ENCODE measurements at places on chromosomes 16 and 17.

DNA sequence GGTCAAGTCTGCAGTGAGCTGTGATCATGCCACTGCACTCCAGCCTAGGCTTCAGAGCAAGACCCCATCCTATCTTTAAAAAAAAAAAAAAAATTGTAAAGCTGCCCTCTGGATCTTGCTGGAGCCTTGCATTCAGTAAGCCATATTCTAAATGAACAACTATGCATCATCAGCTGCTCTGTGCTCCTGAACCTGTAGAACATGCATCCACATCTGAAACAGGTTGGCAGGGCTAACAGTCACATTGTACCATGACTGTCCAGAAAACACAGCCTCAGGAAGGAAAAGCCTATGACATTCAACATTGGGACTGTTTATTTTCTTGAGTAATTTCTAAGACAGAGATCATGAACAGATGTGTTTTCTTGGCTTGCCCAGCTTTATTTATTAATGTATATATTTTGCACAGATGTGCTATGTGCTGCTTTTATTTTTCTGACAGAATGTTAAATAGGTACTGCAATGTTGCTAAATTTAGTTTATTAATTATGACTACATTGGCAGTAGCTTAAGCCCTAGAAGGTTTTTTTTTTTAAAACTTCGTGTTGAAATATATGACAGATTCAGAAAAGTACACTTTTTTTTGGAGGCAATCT is 19.8 kb downstream of the ACSF2 start:
- no peak for DNase-seq

- no peak for DNase-seq
These were observed 1.1 kb downstream of the FLII start for GRCh38 chr17:18257268-18257981.

GRCh38 chr17:58096892-58097291 is 13.7 kb downstream of the DYNLL2 start:
- no peak for DNase-seq

GRCh38 chr16:4273858-4274311 is 1.1 kb upstream of the TFAP4 start:
- no peak for DNase-seq

GRCh38 chr17:59811209-59811608 is 81.5 kb downstream of the TUBD1 start:
- no peak for DNase-seq

DNA sequence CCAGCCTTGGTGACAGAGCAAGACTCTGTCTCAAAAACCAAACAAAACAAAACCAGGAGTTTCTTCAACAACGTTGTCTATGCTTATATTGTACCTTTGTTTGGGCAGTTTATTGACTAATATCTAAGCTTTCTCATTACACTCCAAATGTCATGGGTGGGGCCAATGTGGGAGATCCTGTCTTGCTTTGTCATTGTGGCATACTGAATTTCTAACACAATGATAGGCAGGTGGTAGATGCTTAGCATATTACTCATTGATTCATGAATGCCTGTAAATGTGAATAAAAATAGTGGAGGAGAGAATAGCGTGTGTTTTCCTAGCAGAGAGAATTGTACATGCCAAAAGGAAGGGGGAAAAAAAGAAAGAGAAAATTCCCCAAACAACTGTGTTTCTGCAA is 802.5 kb upstream of the EEF2KMT start:
- no peak for DNase-seq

DNA sequence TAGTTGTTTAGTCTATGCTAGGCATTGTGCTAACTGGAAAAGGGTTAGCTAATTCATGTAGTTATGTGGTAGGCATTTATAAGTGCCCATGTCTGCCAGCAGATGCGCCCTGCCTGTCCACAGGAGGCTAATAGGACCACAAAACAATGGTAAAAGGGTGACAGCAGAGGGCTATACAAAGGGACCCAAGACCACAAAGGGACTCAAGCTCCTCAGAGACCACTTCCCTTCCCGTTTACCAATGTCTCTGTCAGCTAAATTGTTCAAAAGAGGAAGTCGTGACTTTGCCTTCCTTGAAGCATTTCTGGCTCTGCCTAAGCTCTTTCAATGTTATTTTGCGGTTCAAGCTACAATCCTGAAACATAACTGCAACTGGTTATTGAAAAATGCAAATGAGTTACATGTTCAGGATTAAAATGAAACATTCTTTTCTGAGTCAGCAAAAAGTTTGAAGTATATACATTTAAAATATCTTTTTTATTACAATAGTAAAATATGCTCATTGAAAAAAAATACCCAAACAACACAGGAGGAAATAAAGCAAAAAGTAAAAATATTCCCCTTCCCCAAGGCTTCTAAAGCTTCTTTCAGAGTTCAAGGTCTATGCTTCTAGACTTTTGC is 149.2 kb downstream of the MAF start:
- DNase-seq = no peak

- DNase-seq = no peak
These were observed 84.7 kb downstream of the IRX5 start for GRCh38 chr16:55015181-55015913.

- no peak for DNase-seq
These were observed 31.4 kb downstream of the GPRC5B start for GRCh38 chr16:19853132-19853741.

DNA sequence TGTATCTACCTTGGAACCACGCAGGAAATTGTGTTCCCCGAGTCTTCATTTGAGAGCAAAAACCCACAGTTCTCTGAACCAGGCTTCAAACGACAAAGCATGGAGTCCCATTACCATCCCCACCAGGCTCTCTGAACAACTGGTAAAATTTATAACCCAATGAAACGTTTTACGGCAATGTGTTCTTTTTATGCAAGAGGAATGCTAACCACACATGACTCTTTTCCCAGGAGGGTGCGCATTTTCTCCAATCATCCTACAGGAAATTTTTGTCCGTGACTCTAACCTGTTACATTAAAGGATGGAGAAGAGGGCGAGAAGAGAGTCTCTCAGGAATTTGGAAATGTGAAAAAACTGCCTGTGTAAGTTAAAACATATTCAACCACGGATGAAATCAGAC is 17.8 kb downstream of the STX8 start:
- DNase-seq = no peak

DNA sequence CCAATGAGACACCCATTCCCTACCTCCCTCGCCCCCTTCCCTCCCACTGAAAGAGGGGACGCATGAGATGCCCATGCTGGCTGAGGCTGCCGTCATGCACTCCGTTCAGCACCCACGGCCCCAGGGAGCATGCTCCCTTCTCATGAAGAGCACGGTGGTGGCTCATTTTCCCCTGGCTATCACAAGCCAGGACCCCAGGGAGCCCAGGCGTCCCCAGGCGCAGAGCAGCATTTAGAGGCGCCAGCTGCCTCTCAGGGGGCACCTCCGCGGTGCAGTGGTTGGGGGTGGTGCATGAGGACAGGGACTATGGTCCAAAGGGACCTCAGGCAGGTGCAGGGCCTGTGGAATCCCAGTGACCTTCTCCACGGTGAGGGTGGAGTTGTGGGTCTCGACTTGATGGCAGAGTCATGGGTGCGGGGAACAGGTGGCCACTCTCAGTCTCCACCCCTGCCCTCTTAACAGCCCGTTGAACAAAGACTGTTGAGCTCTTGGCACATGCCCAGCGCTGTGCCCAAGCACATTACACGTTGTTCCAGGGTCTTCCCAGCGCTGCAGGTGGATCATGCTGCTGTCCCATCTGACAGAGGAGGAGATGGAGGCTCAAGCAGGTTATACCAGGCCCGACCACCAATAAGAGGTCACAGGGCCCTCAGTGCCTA is 13.6 kb downstream of the KIF19 start:
- DNase-seq = no peak

- DNase-seq = no peak
These were observed 16.7 kb upstream of the OR1F1 start for GRCh38 chr16:3171181-3171854.

DNA sequence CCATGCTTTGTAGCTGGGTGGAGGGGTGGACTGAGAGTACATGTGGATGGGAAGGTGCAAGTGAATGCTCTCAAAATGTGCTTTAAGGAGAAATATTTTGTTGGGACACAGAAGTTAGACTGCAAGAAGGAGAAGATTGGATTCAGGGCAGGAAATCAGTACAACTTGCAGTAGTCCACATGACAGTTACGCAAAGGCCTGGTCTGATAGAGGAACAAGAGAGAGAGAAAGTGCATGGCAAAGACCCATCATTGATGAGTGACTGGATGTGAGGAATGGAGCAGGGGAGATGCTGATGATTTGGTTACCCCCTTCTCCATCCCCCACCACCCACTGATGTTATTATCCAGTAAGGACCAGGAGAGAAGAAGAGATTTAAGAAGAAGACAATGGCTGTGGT is 472.8 kb downstream of the MAF start:
- DNase-seq = no peak

GRCh38 chr17:40326014-40326831 is 17.2 kb downstream of the RARA start:
- DNase-seq = no peak

GRCh38 chr16:16048904-16049582 is 99.6 kb downstream of the ABCC1 start:
- no peak for DNase-seq

DNA sequence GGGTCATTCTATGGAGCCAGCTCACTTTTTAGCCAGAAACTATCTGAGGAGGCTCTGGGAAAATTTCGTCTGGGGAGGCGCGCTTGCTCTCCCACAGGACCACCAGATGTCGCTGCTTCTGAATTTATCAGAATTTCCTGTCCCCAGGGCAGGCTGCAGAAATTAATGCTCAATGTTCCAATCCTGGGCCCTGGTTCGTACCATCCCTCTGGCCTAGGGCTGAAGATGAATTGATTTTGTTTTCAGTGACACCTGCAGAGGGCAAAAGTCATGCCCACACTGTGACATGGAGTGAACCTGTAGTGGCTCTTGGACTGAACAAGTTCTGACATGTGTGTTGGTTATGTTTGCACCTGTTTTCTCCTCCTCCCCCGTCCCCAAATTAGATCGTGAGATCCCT is 482.6 kb downstream of the NPIPA7 start:
- DNase-seq = peak; percentile 18

DNA sequence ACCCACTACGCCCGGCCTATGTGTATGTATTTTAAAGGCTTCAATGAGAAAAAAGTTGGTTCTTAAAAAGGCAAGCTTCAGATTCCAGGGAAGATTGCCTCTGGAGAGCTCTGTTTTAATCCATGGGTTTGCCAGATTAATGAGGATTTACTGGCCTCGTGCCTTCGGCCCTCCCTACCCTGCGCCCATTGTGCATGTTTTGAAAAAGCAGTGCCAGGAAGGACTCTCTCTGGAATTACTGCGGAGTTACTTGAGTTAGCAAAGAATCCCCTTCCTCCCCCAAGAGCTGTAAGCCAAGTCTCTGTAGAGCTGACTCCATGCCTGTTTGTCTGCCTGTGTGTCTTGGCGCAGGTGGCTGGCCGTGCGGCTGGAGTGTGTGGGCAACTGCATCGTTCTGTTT is 98.9 kb downstream of the ABCC6 start:
- DNase-seq = no peak

GRCh38 chr17:42018339-42018738 is 1.1 kb upstream of the DNAJC7 start:
- DNase-seq = no peak

GRCh38 chr17:44759086-44759915 is 513 bp downstream of the ADAM11 start:
- no peak for DNase-seq

- DNase-seq = no peak
These were observed 11.6 kb downstream of the DDX42 start for GRCh38 chr17:63785556-63785955.

DNA sequence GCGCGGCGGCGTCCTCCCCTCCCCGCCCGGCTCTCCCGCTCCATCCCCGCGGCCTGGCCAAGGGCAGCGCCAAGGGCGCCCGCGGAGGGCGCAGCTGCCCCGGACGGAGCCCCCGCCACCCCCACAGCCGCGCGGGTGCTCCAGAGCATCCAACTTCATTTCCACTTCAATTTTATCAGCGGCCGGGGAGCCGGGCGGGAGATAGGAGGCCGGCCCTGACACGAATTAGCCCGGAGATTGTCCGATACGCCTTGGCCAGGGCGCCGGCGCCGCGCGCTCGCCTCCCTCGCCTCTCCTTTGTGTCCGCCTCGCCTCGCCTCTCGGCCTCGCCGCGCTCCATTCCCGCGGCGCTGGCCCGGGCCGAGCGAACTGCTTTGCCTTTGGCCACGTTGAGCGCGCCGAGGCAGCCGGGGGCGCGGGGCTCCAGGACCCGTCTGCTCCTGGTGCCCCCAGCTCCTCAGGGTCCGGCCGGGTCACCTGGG is 129.1 kb upstream of the LHX1 start:
- no peak for DNase-seq

DNA sequence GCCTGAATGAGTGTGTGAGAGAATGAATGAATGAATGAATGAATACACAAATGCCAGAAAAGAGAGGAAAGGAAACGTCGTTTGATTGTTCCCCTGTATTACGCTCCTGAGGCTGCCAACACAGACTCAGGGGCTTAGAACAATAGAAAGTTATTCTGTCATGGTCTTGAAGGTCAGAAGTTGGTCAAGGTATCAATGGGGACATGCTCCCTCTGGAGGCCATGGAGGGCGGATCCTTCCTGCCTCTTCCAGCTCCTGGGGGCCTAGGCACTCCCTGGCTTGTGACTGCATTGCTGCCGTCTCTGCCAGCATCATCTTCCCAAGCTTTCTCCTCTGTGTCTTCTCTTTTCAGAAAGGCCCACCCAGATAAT is 1.5 kb upstream of the SLC38A8 start:
- no peak for DNase-seq

DNA sequence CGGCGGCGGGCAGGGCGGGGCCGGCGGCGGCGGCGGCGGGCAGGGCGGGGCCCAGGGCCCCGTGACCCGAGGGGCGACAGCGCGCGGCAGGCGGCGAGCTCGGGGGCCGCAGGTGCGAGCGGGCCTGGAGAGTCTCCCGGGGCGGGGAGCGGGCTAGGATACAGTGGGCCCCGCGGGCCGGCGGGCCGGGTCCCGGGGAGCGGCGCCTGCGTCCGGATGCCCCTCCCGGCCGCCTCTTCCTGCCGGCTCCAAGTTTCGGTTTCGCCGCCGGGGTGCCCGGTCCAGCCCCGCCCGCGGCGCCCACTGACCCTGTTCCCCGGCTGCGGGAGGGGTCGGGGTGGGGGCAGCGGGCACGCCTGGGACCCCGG is at the start of gene RNF213:
Gene RNF213, plus strand, starts transcription at position 62 of the 368 bp plus-strand sequence. CDS start 2,830 bp downstream, outside the sequence.
- peak; percentile 33 for DNase-seq

DNA sequence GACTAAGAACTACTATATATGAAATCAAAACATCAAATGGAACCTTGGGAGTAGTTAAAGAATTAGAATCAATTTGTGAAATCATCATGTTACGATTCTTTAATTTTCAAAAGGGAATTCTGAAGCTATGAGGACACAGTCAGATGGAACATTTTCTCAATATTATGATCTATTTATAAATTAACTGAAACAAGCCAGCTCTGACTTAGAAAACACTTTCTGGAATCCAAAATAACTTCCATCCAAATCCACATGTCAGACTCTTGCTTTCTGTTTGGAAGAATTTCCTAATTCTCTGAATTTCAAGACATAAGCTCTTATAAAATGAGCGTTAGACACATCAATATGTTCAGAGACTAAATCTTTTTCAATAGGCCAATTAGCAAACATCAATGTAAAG is 737.7 kb upstream of the SOX9 start:
- no peak for DNase-seq
